ENCODE measurements at places on chromosomes 5 and 9. TPM values are rescaled to one million over a fixed set of nuclear protein-coding genes. Genes with fewer than 3 reads are reported as not detected.

Gene ENHO
- 2.0 TPM for total RNA-seq

Gene SPATA31E1
- not detected for total RNA-seq

Gene BARX1
- 12.3 TPM for total RNA-seq

Gene WDR38
- not detected for total RNA-seq

Gene MYOT
- not detected for total RNA-seq

Gene MAP3K1
- total RNA-seq: 1.1 TPM

Gene SHROOM1
- 8.3 TPM for total RNA-seq

Gene PCDHB4
- total RNA-seq: 0.11 TPM

Gene ANKRD33B
- 10.9 TPM for total RNA-seq

Gene ADCY2
- total RNA-seq: not detected

Gene PCSK5
- total RNA-seq: 1.4 TPM

Gene ITGA2
- 17.6 TPM for total RNA-seq

Gene SLC36A2
- total RNA-seq: not detected

Gene PCDHGA1
- 0.31 TPM for total RNA-seq

Gene TIMD4
- total RNA-seq: 0.98 TPM

Gene TMEM252
- not detected for total RNA-seq

Gene NUTM2F
- total RNA-seq: not detected

Gene PARP8
- total RNA-seq: 0.11 TPM

Gene SPINK4
- total RNA-seq: not detected

Gene FOXD4L5
- total RNA-seq: not detected

Gene C5orf34
- total RNA-seq: 4.5 TPM

Gene CDX1
- total RNA-seq: not detected

Gene ADRB2
- total RNA-seq: 0.67 TPM

All from A549 treated with GW870086 at 1 μM for 4 hours (cell line).